NCI-H524 (cell line): ENCODE measurements at places on chromosomes 6 and 20.

GRCh38 chr6:82959385-82959941, 106.2 kb downstream of the UBE3D start:
- no peak for DNase-seq

DNA sequence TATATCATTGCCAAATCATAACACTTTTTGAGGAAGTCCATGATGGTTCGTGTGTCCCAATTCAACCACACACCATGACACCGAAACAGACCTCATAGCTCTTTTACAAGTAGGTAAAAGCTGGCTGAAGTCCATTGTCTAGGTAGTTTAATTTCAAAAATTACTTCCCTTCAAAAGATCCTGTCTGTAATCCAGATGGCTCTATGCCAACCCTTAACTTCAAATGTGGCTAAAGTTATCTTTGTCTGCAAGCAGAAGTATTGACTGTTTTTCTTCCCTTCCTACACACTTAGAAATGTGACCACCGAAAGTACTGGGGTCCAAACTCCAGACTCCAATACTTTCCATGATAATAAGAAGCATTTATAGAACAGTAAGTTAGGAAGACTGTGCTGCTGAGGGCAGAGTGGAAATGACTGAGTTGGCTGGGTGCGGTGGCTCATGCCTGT, 8.3 kb upstream of the TIAM2 start:
- no peak for DNase-seq

GRCh38 chr20:17783671-17784070, 83.9 kb downstream of the BANF2 start:
- DNase-seq, result no peak

GRCh38 chr6:146106532-146106931, 77.7 kb downstream of the GRM1 start:
- no peak for DNase-seq

DNA sequence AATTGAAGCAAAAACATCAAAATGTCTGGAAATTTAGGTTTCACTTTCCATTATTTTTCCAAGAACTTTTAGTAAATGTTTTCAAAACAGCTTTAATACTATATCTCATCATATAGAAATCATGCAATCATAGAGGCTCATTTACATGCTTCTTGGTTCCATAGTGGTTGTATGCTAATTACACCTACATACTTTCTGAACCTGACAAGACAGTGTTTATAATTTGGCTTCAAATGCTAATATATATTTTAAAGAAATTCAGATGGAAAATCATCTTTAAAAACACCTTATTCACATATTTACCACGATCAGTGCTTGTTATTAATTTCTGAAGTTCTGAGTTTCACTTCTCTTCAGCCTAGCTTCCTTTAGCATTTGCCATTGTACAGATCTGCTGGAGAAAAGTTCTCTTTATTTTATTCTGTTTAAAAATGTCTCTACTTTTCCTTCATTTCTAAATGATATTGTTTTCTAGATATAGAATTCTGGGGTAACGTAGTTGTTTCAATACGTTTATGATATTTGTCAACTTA, 89.9 kb downstream of the PLCB1 start:
- DNase-seq, result no peak

GRCh38 chr20:38875175-38875993, 50.8 kb upstream of the FAM83D start:
- no peak for DNase-seq

DNA sequence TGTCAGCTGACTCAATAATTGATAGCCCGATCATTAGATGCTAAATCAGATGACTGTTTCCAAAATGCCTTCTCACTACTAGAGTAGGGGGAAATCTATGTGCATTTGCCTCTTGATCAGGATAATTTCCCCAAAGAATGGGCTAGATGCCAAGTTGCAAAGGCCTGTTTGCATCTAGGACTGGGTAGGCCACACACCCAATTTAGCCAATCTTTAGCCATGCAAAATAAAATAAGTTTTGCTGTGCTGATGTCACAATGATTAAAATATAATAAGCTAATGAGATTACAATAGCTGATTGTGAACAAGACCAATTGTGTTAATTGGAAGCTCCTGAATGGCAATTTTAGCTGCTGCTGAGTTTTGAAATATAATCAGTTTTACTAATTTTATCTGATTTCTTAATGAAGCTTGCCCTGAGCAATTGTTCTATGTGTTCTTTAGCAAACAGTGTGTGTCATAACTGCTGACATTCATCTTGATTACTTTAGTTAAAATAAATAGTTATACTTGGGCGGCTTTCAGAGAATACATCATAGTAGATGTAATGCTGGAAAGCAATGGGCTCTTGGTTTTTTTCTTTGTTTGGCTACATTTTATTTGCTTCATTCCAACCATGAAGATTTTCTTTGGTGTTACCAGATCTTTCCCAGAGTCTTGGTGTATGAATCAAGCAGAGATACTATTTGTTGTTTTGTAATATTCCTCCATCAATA, 973.2 kb upstream of the SLC35B3 start:
- no peak for DNase-seq

DNA sequence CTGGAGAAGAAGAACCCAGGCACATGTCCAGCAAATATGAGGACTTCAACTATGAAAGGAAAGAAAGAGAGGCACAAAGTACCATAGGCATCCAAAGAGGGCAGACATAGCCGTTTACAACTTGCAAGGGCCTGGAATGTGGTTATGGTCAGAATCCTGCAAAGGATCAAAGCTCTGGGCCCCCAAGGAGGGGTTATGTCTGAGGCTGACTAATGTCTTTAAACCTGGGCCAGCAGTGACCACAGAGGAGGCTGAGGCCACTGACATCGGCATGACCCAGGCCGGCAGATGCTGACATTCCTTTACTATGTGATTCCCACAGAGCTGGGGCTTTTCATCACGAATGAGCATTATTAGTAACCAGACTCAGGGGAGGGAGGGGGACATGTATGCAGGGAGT, 861.1 kb downstream of the DHX35 start:
- DNase-seq, result no peak

GRCh38 chr6:135176058-135176457, 5.0 kb upstream of the MYB start:
- no peak for DNase-seq

GRCh38 chr20:61925555-61926252, 140.0 kb downstream of the TAF4 start:
- DNase-seq, result no peak

GRCh38 chr20:37976887-37977286, 56.4 kb downstream of the TTI1 start:
- DNase-seq, result no peak

GRCh38 chr6:28673787-28674671, 148.3 kb downstream of the GPX5 start:
- peak; percentile 79 for DNase-seq

DNA sequence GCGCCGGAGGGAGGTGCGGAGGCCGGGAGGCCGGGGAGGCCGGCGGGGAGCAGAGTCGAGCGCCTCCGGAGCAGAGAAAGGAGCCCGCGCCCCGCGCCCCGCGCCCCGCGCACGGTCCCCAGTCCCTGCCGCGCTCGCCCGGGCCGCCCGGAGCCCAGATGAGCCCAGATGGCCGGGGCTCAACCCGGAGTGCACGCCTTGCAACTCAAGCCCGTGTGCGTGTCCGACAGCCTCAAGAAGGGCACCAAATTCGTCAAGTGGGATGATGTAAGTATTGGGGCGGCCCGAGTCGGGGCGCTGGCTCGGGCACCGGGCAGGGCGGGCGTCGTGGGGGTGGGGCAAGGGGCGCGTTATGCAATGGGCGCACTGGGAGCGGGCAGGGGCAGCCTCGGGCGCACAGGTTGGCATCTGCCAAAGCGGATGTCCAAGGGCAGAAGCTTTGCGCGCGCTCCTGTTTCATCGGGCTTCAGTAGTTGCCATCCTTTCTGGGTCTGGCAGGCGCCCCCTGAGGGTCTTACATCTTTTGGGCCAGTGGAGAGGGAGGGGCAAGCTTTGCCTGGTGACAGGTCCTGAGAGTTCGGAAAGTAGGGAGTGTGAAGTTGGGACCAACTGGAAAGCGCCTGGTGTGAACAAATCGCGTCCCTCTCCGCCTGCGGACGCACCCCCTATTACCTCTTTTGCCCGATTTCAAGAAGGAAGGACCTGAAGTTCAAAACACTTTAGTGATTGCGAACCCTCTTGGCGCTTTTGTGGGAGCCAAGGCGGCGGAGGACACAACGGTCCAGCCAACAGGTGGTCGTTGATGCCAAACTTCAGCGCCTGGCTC, 631 bp downstream of the PLCB1 start:
- DNase-seq, result peak; percentile 75

- DNase-seq, result peak; percentile 94
These were observed 413.8 kb downstream of the PTPRT start for GRCh38 chr20:42775866-42776265.

GRCh38 chr20:47663354-47664067, 121.8 kb downstream of the SULF2 start:
- peak; percentile 46 for DNase-seq
